Hair follicular keratinocyte (primary cell): ENCODE measurements at places on chromosomes 7 and 10. TPM values are rescaled to one million over a fixed set of nuclear protein-coding genes. Genes with fewer than 3 reads are reported as not detected.

Gene RBM20
- not detected in 2 replicates for total RNA-seq

Gene TRIM50
- not detected in 2 replicates for total RNA-seq

Gene SAP25
- not detected in 2 replicates for total RNA-seq

Gene CPN1
- not detected in 2 replicates for total RNA-seq

Gene C7orf57
- total RNA-seq, result 1.6 and 2.3 TPM in 2 replicates

Gene HGF
- total RNA-seq, result 0.04 TPM in 1 of 2 replicates, not detected in the other

Gene MSANTD7
- total RNA-seq, result 11.0 and 12.0 TPM in 2 replicates

Gene UBE2D1
- 12.3 and 13.4 TPM in 2 replicates for total RNA-seq

Gene WDFY4
- 0.08 TPM in 1 of 2 replicates, not detected in the other for total RNA-seq

Gene DYDC2
- 0.08 TPM in 1 of 2 replicates, not detected in the other for total RNA-seq

Gene INA
- total RNA-seq, result under 0.01 and 0.08 TPM in 2 replicates

Gene EFCAB10
- 0.38 and 2.0 TPM in 2 replicates for total RNA-seq

Gene ZNF804B
- total RNA-seq, result not detected in 2 replicates

Gene MET
- total RNA-seq, result 76.1 and 104 TPM in 2 replicates

Gene TSPAN13
- total RNA-seq, result 20.1 and 24.1 TPM in 2 replicates

Gene MYL10
- total RNA-seq, result not detected in 2 replicates

Gene FOXP2
- total RNA-seq, result not detected in 2 replicates

Gene AKR1C4
- not detected in 2 replicates for total RNA-seq

Gene OR2A12
- not detected in 2 replicates for total RNA-seq

Gene SPDYE16
- not detected in 2 replicates for total RNA-seq

Gene OR2A5
- total RNA-seq, result not detected in 2 replicates

Gene PIP
- not detected in 2 replicates for total RNA-seq

Gene NUDCD3
- 52.2 and 64.8 TPM in 2 replicates for total RNA-seq

Gene AKR1C8
- not detected in 2 replicates for total RNA-seq

Gene SBDS
- total RNA-seq, result 112 and 114 TPM in 2 replicates

Gene SORCS3
- not detected in 2 replicates for total RNA-seq

Gene TDRD1
- 0.31 and 0.76 TPM in 2 replicates for total RNA-seq

Gene GPRIN2
- total RNA-seq, result 0.11 and 0.55 TPM in 2 replicates

Gene ZPBP
- total RNA-seq, result not detected in 2 replicates

Gene OR13A1
- total RNA-seq, result not detected in 2 replicates

Gene RBP3
- not detected in 2 replicates for total RNA-seq

Gene TTYH3
- 34.8 and 36.3 TPM in 2 replicates for total RNA-seq

Gene FBXL13
- 0.08 and 0.11 TPM in 2 replicates for total RNA-seq

Gene HOGA1
- total RNA-seq, result 0.55 and 1.2 TPM in 2 replicates

Gene ACSL5
- total RNA-seq, result 0.08 TPM in 1 of 2 replicates, not detected in the other

Gene MMP21
- not detected in 2 replicates for total RNA-seq

Gene EPHA1
- 35.5 and 37.2 TPM in 2 replicates for total RNA-seq

Gene LLCFC1
- not detected in 2 replicates for total RNA-seq

Gene WEE2
- not detected in 2 replicates for total RNA-seq

Gene THNSL1
- 2.2 and 3.0 TPM in 2 replicates for total RNA-seq

Gene GIMAP1
- not detected in 2 replicates for total RNA-seq

Gene TUBB8
- not detected in 2 replicates for total RNA-seq

Gene NACAD
- total RNA-seq, result 1.2 and 3.4 TPM in 2 replicates

Gene PODXL
- total RNA-seq, result under 0.01 and 0.19 TPM in 2 replicates

Gene PSD
- total RNA-seq, result 0.31 and 0.99 TPM in 2 replicates

Gene FOXI2
- not detected in 2 replicates for total RNA-seq

Gene SPOCK2
- 0.38 and 1.2 TPM in 2 replicates for total RNA-seq

Gene VPS37D
- 2.3 and 2.9 TPM in 2 replicates for total RNA-seq

Gene TMEM213
- not detected in 2 replicates for total RNA-seq

Gene CTTNBP2
- 0.15 TPM in 1 of 2 replicates, not detected in the other for total RNA-seq

Gene IL6
- 3.3 TPM in 1 of 2 replicates, not detected in the other for total RNA-seq

Gene C10orf53
- not detected in 2 replicates for total RNA-seq

Gene MMD2
- not detected in 2 replicates for total RNA-seq

Gene CAMK2B
- total RNA-seq, result 0.04 and 0.47 TPM in 2 replicates

Gene ADAM22
- total RNA-seq, result not detected in 2 replicates
